ENCODE measurements at places on chromosomes 6 and 20. TPM values are rescaled to one million over a fixed set of nuclear protein-coding genes. Genes with fewer than 3 reads are reported as not detected.

C20orf173 gene
- not detected for total RNA-seq

EGFL8 gene
- total RNA-seq, result 17.2 TPM

ADGB gene
- 0.10 TPM for total RNA-seq

HLA-DQA1 gene
- 3.2 TPM for total RNA-seq

Data from skin of body (tissue), 3 donors.